ENCODE measurements at places on chromosomes 6 and 20. TPM values are rescaled to one million over a fixed set of nuclear protein-coding genes. Genes with fewer than 3 reads are reported as not detected.

GRCh38 chr6:32460528-32460927 lies 20.8 kb downstream of the HLA-DRA start:
- H3K4me3 ChIP-seq = no peak overlapping the region
- H3K27ac ChIP-seq = no peak overlapping the region
- H3K36me3 ChIP-seq = no peaks in the 10 kb centered on the region
- H3K4me1 ChIP-seq = peaks cover 10% of the 10 kb centered on the region
- H3K27me3 ChIP-seq = peaks cover 15% of the 10 kb centered on the region
- no peak for DNase-seq

- no peak overlapping the region for H3K27ac ChIP-seq
- H3K27me3 ChIP-seq = no peaks in the 10 kb centered on the region
- no peak overlapping the region for H3K4me3 ChIP-seq
- H3K4me1 ChIP-seq = no peaks in the 10 kb centered on the region
- no peak for DNase-seq
Observed at GRCh38 chr6:113694278-113695077, 162.7 kb upstream of the MARCKS start.

PXDC1 gene
- 0.27 TPM for total RNA-seq

RSPO4 gene
- total RNA-seq = 0.25 TPM

- H3K27ac ChIP-seq = no peak overlapping the region
- no peak for DNase-seq
- peaks cover 71% of the 10 kb centered on the region for H3K4me1 ChIP-seq
- H3K4me3 ChIP-seq = no peak overlapping the region
Observed at GRCh38 chr6:107713563-107713962, 110.5 kb downstream of the SCML4 start.

GRCh38 chr6:2155206-2155605 lies 90.2 kb downstream of the GMDS start:
- H3K36me3 ChIP-seq = no peaks in the 10 kb centered on the region
- no peak overlapping the region for H3K4me3 ChIP-seq
- H3K27ac ChIP-seq = no peak overlapping the region
- H3K27me3 ChIP-seq = no peaks in the 10 kb centered on the region
- H3K4me1 ChIP-seq = no peaks in the 10 kb centered on the region

APOBEC2 gene
- not detected for total RNA-seq

ZKSCAN8 gene
- total RNA-seq = 23.2 TPM
